Activated T-cell treated with anti-CD3 and anti-CD28 coated beads, Interleukin-2, amount 50 U/mL, for 24 hours (primary cell): ENCODE measurements at places on chromosomes 11 and 22.

DNA sequence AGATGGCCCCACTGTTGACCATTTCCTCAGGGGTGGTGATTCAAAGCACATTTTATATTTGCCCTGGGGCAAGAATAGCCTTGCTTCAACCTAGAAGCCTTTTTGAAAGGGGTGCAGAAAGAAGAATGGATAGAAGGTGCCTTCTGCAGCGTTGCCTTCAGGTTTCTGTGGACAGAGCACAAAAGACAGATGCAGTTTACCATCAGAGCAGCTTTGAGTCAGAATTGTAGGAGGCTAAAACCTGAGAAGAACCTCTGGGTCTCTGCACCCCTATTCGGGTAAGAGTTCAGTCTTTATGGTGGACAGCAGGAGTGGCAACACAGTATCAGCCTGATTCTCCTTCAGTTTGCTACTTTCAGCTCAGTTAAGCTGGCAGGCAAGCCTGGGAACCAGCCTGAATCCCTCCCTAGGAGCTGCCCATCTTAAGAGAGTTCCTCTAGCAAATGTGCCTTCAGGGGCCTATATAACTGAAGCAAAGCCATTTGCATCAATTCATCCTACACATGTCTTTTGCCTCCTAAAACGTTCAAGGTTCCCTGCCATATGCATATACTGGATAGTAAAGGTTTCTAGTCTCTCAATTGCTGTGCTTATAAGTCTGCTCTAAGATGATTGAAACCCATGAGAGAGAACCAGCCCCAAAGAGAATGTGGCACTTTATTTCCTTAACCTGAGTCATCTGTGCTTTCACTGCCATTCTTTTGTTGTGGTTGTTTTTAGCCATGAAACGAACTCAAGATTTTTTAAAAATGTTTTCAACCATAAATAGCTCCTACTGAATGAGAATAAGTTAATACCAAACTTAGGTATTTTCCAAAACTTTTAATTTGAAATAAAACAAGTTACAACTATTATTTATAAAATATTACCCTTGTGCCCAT lies 123.0 kb downstream of the TRIM44 start:
- no peak for DNase-seq

DNA sequence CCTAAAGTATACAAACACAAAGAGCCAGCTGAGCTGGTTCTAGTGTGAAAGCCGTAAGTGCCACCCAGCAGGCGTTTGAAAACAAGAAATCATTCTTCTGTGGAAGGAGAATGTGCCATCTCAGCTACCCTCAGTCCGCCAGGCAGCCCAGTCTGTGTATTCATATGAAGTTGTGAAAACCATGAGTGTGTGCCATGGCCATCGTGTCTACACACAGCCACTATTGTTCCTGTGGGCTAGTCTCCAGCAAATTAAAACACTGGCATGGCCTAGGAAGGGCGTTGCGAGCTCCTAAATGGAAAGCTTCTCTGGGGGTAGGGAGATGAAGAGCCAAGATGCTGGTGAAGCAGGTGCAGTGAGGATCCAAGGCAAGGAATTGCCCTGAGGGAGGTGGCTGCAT lies 51.5 kb upstream of the HORMAD2 start:
- no peak for DNase-seq

DNA sequence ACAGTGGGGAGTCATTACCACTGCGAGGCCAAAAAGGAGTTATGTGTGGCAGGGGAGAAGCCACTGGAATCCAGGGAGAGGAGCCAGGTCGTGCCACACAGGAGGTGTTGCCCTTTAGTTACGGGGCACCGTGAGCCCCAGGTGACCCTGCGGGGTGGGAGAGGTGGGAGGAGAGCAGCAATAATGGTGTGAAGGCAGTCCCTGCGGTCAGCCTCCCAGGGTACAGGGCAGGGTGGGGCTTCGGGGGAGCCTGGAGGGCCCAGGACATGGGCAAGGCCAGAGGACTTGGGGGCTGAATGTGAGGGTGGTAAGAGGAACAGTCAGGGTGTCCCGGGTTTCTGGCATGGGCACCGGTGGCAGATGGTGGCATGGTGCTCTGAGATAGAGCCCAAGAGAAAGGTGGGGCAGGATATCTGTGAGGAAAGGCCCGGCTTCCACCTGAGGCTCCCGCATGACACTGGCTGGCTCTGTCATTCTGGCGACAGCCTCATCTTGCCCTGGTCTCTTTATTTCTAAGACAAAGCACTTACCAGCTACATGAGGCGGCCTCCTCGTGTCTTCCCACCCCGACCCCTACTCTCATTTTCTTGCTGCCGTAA lies 82.6 kb upstream of the LMO1 start:
- DNase-seq, result no peak

DNA sequence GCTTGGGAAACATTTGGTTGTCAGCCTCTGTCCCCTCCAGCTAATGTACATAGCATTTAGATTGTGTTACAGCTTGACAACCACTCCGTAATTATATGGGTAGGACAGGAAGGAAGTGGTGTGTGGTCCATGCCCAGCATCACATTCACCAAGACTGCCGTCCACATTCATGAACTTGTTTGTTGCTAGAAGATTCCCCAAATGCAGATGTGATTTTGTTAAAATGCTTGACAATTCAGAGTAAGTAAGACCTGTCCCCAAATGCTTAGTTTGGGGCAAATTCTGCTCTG lies 1482.7 kb downstream of the TBC1D22A start:
- no peak for DNase-seq

GRCh38 chr11:9158898-9159391 lies 67.5 kb upstream of the SCUBE2 start:
- DNase-seq, result no peak

GRCh38 chr22:35039625-35040024 lies 26.3 kb upstream of the ISX start:
- DNase-seq, result no peak

DNA sequence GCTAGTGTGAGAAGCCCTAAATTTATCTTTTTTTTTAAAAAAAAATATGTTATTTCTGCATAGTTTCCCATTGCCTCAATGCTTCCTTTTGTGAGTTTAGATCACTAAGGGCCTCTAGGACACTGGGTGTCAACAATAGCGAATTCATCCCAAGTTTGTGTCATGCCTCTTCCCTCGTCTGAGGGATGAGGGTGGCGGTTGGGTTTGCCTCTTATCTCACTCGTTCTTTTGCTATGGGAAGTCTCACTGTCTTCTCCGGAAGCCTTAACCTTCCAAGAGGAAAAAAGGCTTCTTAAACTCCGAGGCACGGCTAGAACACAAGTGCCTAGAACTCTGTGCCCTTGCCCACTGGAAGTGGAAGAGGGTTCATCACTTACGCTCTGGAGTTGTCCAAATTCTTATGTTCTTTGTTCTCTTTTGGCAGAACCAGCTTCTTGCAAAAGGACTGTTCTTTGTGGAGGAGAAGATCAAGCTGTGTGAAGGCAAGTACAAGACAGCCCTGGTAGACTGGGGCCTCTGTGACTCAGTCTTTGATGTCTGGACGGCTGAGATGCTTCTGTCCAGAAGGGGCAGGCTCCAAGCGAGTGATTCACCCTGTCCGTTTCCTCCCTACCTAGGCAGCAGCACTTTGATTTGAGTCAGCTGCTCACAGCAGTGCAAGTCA lies 78.5 kb downstream of the TRAF6 start:
- peak; percentile 45 for DNase-seq

DNA sequence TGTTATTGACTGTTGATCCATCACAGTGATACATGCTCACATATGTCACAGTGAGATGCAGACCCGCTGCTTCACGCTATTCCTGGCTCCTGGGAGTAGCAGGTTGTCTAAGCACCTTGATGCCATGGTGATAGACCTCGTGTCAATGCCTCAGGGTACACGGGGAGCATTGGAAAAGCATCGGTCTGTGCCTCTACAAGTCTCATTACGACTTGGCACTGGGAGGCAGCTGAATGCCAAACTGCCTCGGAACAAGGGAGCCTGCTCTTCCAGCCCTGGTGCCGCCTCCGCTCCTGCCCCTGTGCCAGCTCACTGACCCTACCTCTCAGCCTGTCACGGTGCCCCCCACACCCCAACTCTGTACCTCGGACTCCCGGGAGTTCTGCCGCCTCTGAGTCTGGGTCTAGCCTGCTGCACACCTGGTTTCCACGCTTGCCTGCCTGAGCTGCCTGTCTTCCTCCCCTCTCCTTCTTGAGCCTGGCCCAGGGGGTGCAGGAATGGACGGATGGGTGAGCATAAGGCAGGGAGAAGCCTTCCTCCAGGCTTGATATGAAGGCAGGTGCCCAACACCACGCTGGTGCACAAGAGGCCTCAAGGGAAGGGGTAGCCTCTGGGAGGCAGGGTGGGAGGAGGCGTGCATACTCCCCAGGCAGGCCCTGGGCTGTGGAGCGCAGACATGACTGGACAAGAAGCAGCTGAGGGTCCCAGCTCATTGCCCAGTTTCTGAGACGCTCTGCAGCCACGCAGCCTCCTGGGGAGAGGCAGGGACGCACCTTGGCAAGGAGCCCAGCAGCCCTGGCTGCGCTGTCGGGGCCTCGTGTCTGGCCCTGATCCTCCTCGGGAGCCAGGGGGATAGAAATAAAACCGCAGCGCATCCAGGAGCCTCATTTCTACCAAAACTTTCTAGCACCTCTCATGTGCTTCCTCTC lies 1.8 kb upstream of the NFAM1 start:
- no peak for DNase-seq

DNA sequence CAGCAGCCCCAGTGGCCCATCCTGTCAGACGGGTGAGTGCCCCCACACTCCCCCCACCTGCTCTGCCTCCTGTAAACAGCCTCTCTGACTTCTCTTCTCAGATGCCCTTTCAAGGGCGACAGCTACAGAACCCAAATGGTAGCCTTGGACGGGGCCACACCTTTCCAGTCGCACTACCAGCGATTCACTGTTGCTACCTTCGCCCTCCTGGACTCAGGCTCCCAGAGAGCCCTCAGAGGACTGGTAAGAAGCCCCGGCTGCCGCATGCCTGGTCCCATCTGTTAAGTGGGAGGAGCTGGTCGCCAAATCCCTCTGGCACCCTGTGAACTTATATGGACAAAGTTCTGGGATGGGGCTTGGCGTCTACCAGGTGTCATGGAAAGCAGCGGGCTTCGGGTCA lies 6.2 kb downstream of the ZP1 start:
- no peak for DNase-seq

- no peak for DNase-seq
Observed at GRCh38 chr11:26473216-26474194, 98.6 kb downstream of the MUC15 start.

GRCh38 chr11:19890308-19890707 lies 177.7 kb downstream of the NAV2 start:
- DNase-seq, result no peak

- DNase-seq, result no peak
Observed at GRCh38 chr22:37502342-37503182, 16.4 kb upstream of the MFNG start.

GRCh38 chr11:126502982-126503381 lies 147.5 kb downstream of the ST3GAL4 start:
- DNase-seq, result no peak

DNA sequence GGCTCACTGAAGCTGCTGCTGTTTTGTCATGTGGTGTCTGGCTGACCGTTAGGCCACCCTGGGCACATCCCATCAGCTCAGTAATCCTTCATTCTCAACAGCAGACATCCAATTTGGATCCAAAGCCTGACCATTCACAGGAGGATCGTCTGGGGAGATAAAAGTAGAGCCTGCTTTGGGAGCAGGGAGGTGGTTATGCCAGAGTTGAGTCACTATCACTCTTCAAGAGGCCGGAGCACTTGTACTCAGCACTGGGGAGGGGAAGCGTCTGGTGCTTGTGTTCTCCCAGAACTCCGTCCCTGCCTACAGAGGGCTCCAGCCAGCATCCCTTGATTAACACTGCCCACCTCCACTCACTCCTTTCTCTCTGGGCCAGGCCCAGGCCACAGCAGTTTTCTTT lies 382.6 kb downstream of the OPCML start:
- DNase-seq, result no peak

- no peak for DNase-seq
Observed at GRCh38 chr11:92259861-92260260, 35.2 kb downstream of the FAT3 start.

GRCh38 chr11:134497586-134497985 lies 85.5 kb upstream of the B3GAT1 start:
- DNase-seq, result peak; percentile 6

DNA sequence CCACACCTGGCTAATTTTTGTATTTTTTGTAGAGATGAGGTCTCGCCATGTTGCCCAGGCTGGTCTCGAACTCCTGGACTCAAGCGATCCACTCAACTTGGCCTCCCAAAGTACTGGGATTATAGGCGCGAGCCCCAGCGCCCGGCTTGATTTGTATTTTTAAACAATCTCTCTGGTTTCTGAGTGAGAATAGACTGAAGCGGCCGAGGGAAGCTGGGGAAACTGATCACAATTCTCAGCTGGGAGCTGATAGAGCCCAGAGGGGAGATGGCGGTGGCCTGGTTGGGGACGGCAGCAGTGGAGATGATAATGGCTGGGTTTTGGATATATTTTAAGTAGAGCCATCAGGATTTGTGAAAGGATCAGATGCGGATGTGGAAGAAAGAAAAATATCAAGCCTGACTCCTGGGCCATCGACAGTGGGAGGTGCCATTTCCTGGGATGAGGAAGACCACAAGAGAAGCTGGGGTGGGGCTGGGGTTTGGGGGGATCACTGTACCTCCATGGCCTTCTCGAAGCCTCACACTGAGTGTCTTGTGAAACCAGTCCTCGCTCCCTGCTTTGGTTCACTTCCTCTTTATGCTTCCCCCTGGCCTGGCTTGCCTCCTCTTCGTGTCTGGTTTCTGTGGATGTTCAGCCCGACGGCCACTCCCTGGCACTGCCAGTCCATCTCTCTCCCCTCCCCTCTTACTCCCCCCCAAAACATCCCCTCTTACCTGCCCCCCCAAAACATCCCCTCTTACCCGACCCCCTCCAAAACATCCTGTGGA lies 51.9 kb downstream of the IGLL1 start:
- no peak for DNase-seq

GRCh38 chr11:111392552-111392951 lies 13.5 kb upstream of the POU2AF1 start:
- no peak for DNase-seq

GRCh38 chr22:31618057-31618456 lies 44.0 kb downstream of the PISD start:
- DNase-seq, result no peak

DNA sequence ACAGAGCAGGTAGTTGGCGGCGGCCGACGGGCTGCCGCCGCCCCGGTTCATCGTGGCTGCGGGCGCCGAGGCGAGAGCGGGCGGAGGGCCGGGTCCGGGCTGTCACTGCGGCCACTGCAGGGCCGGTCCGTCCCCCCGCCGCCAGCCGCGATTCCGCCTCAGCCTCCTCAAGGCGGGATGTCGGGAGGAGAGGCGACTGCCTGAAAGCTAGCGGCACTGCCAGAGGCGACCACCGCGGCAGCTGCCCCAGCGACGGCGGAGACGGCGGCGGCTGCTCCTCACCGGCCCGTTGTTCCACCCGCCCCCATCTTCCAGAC lies 234 bp downstream of the SESN3 start:
- no peak for DNase-seq
